ENCODE measurements at places on chromosomes 12 and 14.

DNA sequence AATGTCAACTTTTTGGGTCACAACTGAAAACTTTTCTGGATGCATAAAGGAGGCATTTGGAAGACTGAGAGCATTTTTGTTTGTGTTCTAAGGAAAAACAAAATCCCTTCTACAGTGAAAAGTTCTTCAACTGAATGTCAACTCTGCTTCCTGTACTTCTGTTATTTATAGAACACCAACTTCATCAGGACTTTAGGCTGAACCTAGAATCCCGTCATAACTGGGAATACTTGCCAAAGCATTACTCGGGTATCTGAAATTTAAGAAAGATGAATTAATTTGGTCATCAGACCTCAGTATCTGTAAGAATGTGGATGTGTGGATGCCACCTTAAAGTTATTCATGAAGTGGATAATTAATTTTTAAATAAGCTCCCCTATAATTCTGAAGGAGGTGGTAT, 73.2 kb downstream of the FERMT2 start:
- DNase-seq, result peak; percentile 66

DNA sequence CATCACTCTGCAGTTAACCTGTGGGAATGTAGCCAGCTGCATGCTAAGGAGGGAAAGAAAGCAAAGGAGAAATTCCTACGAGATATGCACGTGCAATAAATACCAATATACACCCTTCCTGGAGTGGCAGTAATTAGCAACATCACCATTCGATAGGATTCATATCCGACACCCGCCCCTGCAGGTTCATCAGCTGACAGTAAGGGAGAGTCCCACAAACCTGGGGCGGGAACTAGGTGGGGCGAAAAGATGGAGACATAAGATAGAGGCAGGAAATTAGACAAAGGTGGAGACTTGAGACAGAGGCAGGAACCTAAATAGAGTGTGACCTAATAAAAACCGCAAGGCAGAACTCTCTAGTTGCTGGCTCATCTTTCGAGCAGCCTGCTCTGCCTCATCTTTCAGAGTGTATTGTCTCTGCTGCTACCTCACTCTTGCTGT, 51.6 kb downstream of the PLEKHG3 start:
- peak; percentile 22 for DNase-seq

- DNase-seq, result no peak
Observed at GRCh38 chr14:30999038-30999773, 26.2 kb upstream of the AP4S1 start.

DNA sequence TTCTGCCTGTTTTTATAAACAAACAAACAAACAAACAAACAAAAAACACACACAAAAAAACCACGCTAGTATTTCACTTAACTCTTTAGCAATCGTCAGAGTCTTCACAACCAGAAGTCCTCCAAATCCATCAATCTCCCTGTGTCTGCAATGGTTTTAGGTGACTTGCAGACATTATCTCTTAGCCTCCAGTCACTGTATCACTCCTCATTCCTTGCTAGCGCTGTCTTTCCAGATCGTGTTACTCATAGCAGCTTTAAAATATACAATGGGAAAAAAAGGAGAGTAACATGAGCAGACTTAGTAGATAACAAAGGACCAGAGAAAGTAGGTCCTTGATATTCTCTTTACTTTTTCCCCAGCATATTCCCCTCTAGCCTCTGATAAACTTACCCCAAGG, 15.5 kb upstream of the ETNK1 start:
- no peak for DNase-seq

DNA sequence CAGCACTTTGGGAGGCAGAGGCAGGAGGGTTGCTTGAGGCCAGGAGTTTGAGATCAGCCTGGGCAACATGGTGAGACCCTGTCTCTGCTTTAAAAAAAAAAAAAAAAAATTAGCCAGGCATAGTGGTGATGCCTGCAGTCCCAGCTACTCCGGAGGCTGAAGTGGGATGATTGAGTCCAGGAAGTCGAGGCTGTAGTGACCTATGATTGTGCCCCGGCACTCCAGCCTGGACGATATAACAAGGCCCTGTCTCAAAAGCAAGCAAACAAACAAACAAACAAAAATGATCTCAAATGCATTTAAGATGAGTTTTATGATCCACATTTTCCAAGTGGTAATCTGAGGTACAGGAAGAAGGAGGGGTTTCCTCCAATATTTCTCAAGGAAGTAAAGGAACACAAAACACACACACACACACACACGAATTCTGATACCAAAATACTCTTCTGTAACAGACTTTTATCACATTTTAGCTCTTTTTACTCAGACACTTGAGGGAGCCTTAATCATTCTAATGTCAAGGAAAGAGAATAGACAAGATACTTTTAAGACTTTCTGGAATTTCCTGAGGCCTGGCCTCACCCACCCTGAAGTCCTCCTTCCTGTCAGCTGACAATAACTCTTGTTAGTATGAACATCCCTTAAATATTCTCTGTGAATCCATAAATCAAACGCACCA, 44.4 kb upstream of the CERS5 start:
- peak; percentile 43 for DNase-seq

GRCh38 chr12:77160931-77161330, 95.6 kb upstream of the E2F7 start:
- DNase-seq, result peak; percentile 7

GRCh38 chr12:4938900-4939299, 29.2 kb downstream of the KCNA1 start:
- DNase-seq, result no peak

DNA sequence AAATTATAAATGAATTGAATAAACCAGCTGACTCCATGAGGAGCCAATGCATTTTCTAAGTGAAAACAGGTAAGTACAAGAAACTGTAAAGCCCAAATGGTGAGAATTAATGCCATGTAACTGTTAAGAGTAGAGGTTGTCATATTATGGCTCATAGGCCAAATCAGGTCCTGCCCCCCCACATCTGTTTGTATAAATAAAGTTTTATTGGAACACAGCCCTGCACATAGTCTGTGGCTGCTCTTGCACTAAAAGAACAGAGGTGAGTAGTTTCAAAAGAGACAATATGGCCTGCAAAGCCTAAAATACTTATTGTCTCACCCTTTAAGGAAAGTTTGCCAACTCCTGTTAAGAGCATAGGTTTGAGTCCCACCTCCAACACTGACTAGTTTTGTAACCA, 140.5 kb upstream of the SRRM4 start:
- DNase-seq, result no peak

DNA sequence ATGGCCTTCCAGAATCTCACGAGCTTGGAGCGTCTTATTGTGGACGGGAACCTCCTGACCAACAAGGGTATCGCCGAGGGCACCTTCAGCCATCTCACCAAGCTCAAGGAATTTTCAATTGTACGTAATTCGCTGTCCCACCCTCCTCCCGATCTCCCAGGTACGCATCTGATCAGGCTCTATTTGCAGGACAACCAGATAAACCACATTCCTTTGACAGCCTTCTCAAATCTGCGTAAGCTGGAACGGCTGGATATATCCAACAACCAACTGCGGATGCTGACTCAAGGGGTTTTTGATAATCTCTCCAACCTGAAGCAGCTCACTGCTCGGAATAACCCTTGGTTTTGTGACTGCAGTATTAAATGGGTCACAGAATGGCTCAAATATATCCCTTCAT, 92.2 kb downstream of the FLRT2 start:
- DNase-seq, result no peak

GRCh38 chr12:98828802-98829600, 183.9 kb downstream of the APAF1 start:
- no peak for DNase-seq

DNA sequence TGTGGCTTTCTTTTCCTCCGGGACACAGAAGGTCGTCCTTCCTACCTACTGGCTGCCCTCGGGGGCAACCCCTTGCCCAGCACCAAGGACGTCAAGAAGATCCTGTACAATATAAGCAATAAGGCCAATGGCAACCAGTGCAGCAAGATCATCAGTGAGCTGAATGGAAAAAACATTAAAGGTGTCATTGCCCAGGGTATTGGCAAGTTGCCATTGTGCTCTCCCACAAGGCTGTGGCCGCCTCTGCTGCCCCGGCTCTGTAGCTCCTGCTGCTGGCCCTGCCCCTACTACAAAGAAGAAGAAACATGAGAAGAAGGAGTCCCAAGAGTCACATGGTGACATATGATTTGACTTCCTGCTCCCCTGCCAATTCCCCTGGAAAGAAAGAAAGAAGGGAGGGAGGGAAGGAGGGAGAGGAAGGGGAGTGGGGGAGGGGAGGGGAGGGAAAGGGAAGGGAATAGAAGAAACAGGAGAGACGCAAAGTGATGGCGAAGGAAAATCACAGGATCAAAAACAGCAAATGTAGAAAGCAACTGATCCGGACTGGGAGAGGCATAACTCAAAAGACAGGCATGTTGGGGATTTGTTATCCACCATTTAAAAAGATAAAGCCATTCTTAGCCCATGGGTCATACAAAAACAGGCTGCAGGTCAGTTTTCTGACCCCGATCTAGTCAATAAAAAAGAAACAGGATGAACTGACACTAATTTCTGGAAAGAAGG, 61.3 kb upstream of the RESF1 start:
- peak; percentile 28 for DNase-seq

- no peak for DNase-seq
Observed at GRCh38 chr14:88975043-88975830, 150.8 kb downstream of the TTC8 start.

DNA sequence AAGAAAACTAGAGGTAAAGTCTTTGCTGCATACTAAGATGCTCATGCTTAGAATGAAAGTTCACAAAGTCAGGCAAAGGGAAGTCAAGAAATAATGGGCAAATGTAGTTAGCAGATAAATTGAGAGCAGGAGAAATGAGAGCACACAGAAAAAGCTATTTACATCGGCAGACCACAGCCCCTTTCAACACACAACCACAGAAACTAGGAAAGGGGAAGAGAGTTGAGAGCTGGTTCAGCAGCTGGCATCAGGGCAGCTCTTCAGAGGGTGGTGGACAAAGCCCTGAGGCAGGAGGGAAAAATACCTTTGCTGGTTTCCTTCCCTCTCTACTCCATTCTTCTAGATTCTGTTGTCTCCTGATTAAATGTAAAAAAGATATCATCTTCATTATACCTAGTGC, 95.4 kb upstream of the ANO4 start:
- no peak for DNase-seq

- DNase-seq, result no peak
Observed at GRCh38 chr12:132417741-132418140, 72.2 kb upstream of the FBRSL1 start.

GRCh38 chr14:56808110-56808382, 2.2 kb downstream of the OTX2 start:
- no peak for DNase-seq

GRCh38 chr12:54932691-54933090, 51.9 kb downstream of the TESPA1 start:
- DNase-seq, result no peak

- DNase-seq, result no peak
Observed at GRCh38 chr14:94449930-94450329, 2.7 kb downstream of the SERPINA11 start.

DNA sequence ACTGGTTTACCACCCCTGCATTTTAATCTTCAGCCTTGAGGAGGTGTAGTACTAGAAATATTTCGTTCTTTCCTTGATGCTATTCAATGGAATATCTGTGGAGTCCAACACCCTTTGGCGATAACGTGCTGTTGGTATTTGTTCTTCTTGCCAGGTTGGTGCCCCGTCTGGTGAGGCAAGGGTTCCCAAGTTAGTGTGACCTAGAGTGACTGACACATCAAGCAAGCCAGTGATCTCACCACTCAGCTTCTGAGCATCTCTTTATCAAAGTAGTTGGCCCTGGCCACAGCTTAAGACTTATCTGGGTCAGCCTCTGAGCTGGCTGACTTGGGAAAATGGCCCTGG, 60.2 kb downstream of the PLXNC1 start:
- DNase-seq, result no peak

DNA sequence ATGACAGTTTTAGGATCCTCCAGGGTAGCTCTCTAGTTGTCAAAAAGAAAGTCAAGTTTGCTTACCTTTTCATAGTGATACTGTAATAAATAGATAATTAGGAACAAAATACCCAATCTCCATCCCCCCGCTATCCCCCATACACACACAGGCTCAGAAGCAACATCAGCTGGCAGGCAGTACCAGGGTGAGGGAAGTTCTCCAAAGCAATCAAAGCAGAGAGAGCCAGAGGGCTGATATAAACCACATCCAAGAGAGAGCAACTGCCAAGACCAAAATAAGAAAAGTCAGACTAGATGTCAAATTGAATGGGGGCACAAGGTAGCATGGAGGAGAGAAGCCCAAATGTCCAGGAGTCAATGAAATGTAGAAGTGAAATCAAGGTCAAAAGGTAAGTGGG, 80.2 kb upstream of the PTPRR start:
- DNase-seq, result no peak

GRCh38 chr12:102568276-102568675, 87.9 kb upstream of the IGF1 start:
- DNase-seq, result peak; percentile 24

- no peak for DNase-seq
Observed at GRCh38 chr12:69328426-69328825, 19.8 kb upstream of the LYZ start.

DNA sequence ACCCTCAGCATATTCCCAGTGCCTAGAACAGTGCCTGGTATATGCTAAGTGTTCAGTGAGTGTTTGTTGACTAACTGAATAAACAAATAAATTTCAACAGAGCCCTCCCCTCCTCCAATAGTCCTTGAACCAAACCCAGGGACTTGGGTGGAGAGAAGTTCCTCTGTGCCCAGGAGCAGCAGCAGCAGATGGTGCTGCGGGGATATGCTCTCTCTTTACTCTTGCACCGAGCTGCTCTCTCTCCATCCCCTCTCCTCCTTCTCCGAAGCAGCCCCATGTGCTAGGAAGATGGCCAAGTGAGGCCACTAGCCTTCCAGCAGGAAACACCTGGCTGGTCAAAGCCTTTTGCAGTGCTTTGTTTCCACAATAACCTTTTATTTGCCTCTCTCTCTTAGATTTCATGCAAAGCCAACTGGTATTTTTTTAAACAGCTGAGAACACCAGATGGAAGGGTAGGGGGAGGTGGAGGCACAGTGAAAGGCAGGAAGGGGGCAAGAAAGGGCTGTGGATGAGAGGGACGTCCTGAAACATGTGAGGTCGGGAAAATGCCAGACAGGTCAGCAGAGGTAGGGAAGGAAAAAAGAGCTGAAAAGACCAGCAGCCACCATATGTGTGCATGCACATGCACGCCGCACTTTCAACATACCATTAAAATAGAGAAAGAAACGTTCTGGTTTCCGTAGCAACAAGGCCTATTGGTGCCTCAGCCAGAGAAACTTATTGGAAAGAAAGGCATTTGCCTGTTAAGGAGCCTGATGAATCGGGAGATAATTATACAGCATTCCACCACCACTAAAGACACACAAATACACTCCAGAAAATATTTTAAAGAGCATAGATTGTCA, 78.9 kb downstream of the EMP1 start:
- DNase-seq, result no peak

GRCh38 chr12:30926243-30927221, at the start of gene TSPAN11:
Gene TSPAN11 (plus strand): TSS chr12:30926748. CDS start chr12:30953992, 27,244 bp downstream.
- DNase-seq, result peak; percentile 31

DNA sequence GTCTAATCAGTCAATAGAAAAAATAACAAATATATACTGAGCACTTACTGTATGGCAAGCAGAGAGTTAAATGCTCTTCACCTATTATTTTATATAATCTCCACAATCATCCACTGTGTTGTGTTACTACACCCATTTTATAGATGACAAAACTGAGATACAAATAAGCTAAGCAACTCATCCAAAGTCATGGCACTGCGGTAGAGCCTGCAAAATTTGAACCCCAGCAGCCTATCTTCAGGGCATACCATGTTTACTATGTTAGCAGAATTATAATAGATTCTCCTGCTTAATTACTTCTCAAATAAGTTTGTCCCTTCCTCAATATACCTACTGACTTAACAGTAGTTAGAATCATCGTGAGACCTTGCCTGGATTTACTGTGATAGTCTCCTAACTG, 53.6 kb upstream of the PCED1B start:
- DNase-seq, result no peak
